Stimulated activated CD4-positive, alpha-beta T cell treated with anti-CD3 and anti-CD28 coated beads, Interleukin-12 subunit alpha, Interleukin-12 subunit beta, amount 100 ng/mL, for 4 hours (primary cell): ENCODE measurements at places on chromosomes 5 and 9.
A peak's percentile ranks its signal among the peaks of the same experiment; 100 is the strongest.

DNA sequence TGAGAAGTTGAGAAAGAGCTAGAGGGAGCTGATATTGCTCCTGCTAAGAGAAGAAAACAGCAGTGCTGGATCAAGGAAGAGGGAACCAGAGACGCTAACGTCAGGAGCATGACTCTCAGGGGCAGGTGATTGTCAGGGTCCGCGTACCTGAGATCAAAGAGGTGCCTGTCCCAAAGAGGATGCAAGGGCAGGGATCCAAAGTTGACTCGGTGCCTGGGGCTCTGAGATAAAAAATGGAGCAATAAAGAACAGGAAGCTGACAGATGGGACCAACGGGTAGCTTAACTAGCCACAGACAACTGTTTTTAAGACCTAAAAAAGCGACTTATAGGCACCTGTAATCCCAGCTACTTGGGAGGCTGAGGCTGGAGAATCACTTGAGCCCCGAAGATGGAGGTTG lies 517.8 kb downstream of the IRX1 start:
- DNase-seq = no peak

GRCh38 chr5:81125959-81126358 lies 107.2 kb upstream of the CKMT2 start:
- no peak for DNase-seq

GRCh38 chr9:132975961-132976360 lies 2.5 kb upstream of the GFI1B start:
- DNase-seq = no peak

- no peak for DNase-seq
Measured at GRCh38 chr5:92206681-92207080, 823.6 kb upstream of the ARRDC3 start.

GRCh38 chr5:122351416-122352157 lies 39.5 kb downstream of the SNCAIP start:
- no peak for DNase-seq

DNA sequence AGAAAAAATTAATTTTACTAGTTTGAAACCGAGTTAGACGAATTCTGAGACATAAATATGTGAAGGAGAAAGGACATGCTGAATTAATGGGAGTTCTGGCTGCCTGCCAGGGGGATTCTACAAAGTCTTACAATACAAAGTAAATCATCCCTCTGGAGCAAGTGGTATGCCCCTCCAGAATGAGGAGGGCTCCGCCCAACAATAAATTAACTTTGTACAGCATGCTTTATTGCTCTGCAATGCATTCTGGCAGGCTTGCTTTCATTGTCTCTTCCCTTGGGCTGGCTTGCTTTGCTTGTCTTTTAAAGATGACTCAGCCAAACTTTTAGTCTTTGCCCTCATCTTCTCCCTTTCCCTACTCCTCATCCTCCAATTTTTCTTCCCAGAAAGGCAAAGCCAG lies 11.7 kb upstream of the PCDHB1 start:
- DNase-seq = no peak

DNA sequence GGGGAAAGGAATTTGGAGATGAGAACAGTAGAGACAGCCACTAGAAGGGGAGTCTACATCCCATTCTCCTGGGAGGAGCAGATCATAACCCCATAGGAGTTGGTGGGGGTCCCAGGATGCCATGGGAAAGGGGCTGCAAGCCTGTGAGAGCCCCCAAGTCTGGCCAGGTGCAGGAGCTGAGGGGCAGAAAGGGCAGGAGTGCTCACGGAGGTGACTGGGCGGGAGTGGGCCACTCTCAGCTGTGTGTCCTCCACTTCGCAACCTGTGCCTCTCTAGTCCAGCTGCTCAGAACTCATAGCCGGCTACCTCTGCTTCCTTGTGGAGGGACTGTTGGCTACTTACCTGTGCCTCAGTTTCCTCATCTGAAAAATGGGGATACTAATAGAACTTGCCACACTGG lies 263.9 kb downstream of the FSTL4 start:
- DNase-seq = no peak

DNA sequence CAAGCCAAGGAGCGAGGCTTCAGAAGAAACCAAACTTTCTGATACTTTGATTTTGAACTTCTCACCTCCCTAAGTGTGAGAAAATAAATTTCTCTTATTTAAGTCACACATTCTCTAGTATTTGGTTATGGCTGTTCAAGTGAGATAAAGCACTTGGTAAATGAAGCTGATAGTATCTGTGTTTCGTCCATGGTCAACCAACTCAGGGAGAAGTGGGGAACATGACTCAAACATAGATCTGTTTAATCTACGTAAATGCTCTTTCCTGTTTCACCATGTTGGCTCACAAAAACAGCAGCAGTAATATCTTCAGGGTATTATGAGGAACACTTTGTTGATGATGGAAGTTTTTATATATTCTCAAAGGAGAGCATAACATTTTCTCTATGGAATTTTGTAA lies 2167.2 kb upstream of the C9orf72 start:
- no peak for DNase-seq

DNA sequence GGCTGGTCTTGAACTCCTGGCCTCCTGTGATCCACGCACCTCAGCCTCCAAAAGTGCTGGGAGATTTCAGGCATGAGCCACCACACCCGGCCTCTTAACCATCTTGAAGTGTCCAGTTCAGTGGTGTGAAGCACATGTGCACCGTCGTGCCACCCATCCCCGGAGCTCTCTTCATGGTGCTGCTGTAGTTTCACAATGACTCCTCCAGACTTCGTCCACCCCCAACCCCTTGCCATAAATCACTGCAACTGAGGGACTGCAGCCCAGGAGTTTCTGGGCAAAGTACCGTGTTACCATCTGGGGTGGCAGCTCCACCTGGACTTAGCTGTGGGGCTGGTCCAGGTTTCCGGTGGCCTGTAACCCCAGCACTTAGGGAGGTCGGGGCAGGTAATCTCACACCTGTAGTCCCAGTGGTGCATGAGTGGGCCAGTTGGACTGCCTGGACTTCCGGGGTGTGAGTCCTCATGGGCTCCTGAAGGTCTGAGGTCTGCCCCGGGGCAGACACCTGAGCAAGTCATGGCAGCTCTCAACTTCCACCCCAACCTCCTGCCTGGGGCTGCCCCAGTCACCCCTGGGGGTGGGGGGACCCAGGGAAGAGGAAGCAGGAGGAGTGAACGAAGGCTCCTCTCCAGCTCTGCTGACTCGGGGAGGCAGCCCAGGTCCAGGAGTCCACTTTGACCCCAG lies 6.6 kb upstream of the N4BP3 start:
- no peak for DNase-seq

- no peak for DNase-seq
Measured at GRCh38 chr5:122442938-122443337, 130.9 kb downstream of the SNCAIP start.

GRCh38 chr5:67985686-67986387 lies 229.7 kb upstream of the PIK3R1 start:
- DNase-seq = no peak

GRCh38 chr9:133008824-133009223 lies 22.0 kb upstream of the GTF3C5 start:
- DNase-seq = no peak

- DNase-seq = no peak
Measured at GRCh38 chr5:124057724-124058231, 545.8 kb downstream of the CSNK1G3 start.

- DNase-seq = no peak
Measured at GRCh38 chr5:15013654-15014463, 142.3 kb upstream of the ANKH start.

GRCh38 chr9:69922646-69923045 lies 102.0 kb downstream of the CFAP95 start:
- DNase-seq = no peak

GRCh38 chr5:138109463-138110265 lies 25.8 kb downstream of the WNT8A start:
- no peak for DNase-seq

DNA sequence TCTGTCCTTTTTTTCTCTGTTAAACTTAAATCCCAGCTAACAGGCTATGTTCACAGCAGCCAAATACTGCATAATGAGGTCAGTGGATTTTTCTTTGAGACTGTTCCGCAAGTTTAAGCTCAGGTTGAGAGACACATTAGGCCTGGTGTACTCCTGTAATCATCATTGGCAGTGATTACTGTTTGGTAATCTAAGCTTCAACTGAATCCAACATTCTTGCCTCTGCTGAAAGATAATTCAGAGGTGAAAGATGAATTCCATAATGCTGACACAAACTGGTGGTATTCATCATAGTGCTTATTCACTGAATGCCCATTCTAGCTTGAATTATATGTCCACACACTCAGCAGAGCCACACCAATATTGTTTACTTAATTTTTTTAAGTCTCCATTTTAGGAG lies 108.5 kb downstream of the NFIB start:
- no peak for DNase-seq

GRCh38 chr9:107918749-107919148 lies 429.2 kb upstream of the KLF4 start:
- DNase-seq = no peak

- no peak for DNase-seq
Measured at GRCh38 chr9:88289532-88289931, 98.7 kb upstream of the SPIN1 start.

DNA sequence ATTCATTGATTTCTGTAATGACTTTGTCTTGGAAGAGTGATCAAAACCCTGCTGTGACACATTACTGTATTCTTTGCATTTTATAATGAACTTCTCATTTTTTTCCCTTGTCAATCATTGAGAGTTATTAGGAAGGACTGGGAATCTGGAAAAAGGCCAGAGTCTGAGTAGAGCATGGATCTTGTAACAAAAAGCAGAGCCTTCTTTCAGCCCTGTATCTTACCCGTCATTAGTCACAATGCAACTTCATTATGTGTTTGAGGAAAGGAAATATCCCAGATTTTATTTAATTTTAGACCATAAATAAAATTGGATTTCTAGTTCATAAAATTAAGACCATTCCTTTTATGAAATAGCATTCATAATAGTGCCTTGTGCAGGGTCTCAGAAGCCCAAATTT lies 131.4 kb downstream of the ARHGEF28 start:
- DNase-seq = no peak

GRCh38 chr9:36935332-36935731 lies 98.7 kb downstream of the PAX5 start:
- no peak for DNase-seq

GRCh38 chr5:42929871-42930270 lies 110.2 kb downstream of the ANXA2R start:
- no peak for DNase-seq

DNA sequence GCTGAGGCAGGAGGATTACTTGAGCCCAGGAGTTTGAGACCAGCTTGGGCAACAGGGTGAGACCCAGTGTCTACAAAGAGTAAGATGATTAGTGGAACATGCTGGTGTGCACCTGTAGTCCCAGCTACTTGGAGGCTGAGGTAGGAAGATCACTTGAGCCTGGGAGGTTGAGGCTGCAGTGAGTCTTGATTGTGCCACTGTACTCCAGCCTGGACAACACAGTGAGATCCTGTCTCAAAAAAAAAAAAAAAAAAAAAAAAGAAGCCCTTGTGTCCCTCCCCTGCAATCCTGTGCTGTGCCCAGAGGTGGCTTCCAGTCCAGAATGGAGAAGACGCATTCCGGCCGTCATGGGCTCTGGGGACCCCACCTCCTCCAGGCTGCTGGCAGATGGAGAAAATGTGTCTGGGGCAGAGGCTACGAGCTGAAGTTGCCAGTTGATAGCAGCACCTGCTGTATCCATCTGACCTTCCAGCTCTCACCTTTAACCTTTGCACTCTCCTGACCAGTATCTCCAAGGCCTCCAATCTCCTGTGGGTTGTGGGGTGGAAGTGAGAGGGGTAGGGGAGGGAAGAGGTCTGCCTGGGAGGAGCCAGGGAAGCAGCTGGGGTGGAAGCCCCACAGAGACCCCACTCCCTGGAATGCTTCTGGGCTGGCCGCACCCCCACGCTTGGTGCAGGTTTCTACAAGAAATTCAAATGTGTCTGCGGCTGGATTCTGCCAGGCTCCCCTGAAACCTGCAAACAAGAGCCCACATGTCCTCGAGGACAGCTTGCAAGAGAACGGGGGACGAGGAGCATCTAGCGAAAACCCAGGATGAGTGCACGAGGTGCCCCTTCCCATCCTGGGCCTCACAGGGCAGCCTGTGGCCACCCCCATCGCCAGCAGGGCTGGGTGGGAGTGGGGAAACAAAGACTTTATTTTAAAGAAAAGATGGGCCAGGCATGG lies 148.3 kb upstream of the IER5L start:
- no peak for DNase-seq

DNA sequence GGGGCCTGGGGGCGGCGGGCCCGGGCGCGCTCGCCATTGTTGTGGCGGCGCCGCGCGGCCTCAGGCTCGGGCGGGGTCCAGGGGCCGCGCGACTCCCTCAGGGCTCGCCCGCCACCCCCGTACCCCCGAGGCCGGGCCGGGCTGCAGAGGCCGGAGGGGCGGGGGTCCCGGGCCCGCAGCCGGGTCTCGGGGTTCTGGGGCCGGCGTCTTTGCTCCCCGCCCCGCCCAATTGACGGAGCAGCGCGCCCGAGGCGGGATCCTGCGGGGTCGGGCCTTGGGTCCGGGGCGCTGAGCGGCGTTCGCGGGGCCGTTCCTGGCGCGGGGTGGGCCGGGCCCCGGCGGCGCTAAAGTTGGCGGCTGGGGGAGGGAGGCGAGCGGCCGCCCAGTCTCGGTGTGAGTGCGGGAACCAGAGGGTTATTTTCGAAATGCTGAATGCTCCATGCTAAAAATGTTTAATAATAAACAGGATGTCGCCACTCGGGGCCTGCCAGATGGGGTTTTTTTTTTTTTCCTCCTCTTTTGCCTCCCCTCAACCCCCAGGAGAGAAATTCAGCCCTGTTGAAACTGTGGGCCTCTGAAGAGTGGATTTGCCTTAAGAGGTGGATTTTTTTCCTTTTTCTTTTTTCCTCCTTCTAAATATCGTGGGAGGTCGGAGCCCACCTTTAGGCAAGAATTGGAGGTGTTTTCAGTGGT lies 724 bp downstream of the PRRC2B start:
- peak; percentile 42 for DNase-seq

DNA sequence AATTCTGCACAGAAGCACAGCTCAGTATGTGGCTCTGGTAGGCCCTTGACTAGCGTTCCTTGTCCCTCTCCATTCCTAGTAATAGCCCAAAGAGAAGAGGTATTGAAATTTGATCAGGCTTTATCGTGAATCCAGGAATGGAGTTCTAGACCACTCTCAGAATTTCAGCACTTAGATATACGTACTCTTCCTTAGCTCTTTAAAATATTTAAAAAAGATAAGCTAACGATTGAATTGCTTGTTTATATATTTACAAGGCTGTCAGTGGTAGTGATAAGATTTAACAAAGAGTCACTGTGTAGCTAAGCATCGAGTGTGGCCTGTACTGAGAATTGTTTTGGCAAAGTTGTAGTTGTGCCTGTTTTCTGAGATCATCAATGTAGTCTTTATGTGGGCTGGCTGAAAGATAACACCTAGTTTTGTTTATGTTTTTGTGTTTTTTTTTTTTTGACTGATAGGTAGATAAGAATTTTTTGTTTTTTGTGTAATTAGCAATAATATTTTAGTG lies 2.5 kb downstream of the KIAA1958 start:
- DNase-seq = no peak

DNA sequence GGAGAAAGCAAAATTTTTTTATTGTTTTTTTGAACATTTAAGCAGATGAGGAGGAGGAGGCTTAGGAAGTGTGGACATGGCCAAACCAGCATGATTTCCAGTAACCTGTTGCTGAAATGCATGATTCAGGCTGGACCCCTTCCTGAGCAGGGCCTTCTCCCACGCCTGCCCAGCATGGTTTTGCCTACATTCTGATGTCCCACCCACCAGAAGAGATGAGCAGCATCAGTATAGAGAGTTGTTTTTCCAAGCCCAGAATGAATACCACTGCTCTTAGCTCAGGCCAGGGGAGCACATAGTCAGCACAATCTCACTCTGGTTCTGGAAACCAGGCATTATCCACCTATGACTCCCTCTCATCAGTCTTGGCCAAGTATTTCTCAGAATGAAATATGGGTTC lies 90.1 kb downstream of the PAPPA start:
- DNase-seq = no peak
